ENCODE measurements at places on chromosomes 7 and 10. TPM values are rescaled to one million over a fixed set of nuclear protein-coding genes. Genes with fewer than 3 reads are reported as not detected.

GRCh38 chr10:31322647-31323046 lies 3.6 kb downstream of the ZEB1 start:
- DNase-seq = no peak

DNA sequence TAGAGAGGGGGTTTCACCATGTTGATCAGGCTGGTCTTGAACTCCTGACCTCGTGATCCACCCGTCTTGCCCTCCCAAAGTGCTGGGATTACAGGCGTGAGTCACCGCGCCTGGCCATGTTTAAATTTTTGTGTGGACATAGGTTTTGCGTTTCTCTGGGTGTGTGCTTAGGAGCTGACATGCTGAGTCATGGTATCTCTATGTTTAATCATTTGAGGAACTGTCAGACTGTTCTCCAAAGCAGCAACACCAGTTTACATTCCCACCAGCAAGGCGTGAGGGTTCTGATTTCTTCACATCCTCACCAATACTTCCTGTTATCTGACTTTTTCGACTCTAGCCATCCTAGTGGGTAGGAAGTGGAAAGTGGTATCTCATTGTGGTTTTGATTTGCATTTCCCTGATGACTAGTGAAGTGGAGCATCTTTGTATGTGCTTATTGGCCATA lies 153.7 kb downstream of the DNAJB6 start:
- DNase-seq = no peak

DNA sequence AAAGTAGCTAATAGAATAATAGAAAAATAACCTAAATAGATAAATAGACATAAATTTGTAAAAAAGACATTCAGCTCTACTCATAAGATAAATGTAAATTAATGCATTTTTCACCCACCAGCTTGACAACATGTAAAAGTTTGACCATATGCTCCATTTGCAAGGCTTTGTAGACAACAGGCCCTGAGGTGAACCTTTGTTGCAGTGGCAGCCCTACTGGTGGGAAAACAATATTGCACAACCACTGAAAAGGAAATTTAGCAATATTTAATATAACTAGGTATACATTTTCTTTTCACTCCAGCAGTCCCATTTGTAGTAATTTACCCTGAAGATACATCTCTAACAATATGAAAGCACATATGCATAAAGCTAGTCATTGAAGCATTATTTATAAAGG lies 39.0 kb upstream of the ADRA2A start:
- no peak for DNase-seq

GRCh38 chr7:2488272-2488645 lies 12.1 kb upstream of the GRIFIN start:
- DNase-seq = no peak

DNA sequence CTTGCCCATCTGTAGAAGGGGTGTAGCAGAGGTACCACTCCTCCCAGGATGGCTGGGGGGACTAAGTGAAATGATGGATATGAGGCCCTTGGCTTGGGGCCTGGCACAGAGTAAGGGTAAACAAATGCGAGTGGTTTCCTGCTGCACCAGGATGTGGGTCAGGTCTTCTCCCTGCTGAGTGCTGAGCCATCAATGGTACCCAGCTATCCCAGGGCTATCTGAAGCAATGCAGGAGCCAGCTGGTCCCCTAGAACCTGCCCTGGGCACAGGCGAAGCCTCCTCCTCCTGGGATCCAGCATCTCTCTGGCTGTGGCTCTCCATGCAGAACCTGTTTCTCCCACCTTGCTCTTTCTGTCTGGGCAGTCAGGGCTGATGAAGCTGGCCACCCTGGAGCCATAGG lies 20.9 kb upstream of the GOLGA7B start:
- DNase-seq = no peak

- no peak for DNase-seq
Measured at GRCh38 chr10:35434533-35434932, 98.2 kb downstream of the CCNY start.

GRCh38 chr10:14477408-14477710 lies 146.6 kb upstream of the FRMD4A start:
- DNase-seq = no peak

OR13A1 gene
- not detected for total RNA-seq

LIPF gene
- total RNA-seq = not detected

DNA sequence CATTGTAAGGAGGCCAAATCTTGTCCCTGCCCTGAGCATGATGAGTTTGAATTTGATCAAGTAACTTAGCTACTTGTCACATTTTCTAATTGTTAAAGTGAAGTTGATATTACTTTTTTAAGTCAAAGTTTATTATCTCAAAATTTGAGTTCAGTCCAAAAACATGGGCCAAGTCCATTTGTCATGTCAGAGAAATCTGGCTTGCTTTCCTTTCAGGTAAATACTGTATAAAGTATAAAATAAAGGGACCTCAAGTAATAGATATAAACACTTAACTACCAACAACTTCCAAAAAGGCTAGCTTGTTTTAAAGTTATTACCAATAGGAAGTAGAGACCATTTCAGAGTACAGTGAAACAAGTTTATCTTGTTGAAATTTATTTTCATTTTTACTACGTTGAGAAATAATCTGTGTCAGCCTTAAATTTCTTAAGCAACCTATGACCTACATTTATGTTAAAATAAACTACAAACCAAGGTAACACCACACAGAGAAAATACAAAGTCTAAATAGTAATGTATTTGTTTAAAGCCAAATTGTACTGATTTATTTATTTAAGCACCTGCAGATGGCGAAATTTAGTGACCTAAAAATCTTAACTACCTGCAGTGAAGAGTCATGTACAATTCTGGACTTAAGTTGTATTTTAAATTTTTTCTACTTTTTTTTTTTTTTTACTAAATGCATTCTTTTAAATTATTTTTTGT lies 36.5 kb downstream of the FHIP2A start:
- no peak for DNase-seq

All from lower lobe of right lung (tissue), 2 donors.